ENCODE measurements at places on chromosomes 11 and 22. TPM values are rescaled to one million over a fixed set of nuclear protein-coding genes. Genes with fewer than 3 reads are reported as not detected.

GRCh38 chr11:118703563-118704106 lies 24.2 kb upstream of the TREH start:
- DNase-seq = no peak

DNA sequence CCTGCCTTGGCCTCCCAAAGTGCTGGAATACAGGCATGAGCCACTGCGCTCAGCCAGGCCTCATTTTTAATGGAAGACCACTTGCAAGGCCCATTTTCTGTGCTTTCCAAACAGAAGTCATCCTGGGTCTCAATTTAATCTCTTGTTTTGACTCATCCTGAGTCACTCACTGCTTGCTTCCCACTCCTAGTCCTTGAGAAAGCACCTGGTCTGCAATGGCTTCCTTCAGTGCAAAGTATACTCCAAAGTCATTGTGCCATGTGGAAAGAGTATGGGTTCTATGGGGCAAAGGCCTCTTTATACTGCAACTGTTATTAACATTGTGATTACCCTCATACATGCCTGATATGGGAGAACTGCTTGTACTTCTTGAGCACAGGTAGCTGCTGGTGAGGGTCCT lies 18.3 kb upstream of the SLC5A1 start:
- no peak for DNase-seq

GRCh38 chr11:33383075-33383919 lies 126.1 kb downstream of the HIPK3 start:
- DNase-seq = no peak

DNA sequence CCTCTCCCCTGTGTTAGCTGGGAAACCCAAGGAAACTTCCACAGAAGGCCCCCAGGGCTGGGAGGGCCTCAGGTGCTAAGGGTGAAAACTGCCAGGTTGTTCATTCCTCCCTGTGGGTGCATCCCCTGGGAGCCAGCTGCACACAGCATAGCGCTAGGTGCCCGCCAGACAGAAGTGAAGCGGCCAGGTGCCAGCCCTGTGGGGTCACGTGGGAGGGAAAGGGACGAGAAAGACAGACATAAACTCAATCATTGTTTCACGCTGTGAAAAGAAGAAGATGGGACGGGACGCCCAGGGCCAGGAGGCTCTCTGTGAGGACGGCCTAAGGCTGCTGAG lies 31.6 kb upstream of the HMOX1 start:
- DNase-seq = no peak

DNA sequence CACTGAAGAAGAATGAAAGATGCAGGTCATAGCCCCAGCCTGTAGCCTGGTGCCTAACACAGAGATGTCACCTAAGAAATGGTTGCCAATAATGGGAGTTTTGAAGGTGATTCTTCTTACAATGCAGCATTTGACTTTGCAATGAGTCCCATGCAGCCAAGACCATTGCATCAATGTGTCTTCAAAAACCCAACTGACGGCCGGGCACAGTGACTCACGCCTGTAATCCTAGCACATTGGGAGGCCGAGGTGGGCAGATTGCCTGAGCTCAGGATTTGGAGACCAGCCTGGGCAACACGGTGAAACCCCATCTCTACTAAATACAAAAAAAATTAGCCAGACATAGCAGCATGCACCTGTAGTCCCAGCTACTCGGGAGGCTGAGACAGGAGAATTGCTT lies 89.3 kb upstream of the ASPHD2 start:
- DNase-seq = no peak

Gene FAM180B
- total RNA-seq = not detected

Measured in fibroblast of the aortic adventitia (primary cell).